ENCODE measurements at places on chromosomes 12 and 14. TPM values are rescaled to one million over a fixed set of nuclear protein-coding genes. Genes with fewer than 3 reads are reported as not detected.

The PRIM1 gene
- 7.9 TPM for total RNA-seq

The LTBR gene
- 108 TPM for total RNA-seq

The RNASE7 gene
- 1.6 TPM for total RNA-seq

DNA sequence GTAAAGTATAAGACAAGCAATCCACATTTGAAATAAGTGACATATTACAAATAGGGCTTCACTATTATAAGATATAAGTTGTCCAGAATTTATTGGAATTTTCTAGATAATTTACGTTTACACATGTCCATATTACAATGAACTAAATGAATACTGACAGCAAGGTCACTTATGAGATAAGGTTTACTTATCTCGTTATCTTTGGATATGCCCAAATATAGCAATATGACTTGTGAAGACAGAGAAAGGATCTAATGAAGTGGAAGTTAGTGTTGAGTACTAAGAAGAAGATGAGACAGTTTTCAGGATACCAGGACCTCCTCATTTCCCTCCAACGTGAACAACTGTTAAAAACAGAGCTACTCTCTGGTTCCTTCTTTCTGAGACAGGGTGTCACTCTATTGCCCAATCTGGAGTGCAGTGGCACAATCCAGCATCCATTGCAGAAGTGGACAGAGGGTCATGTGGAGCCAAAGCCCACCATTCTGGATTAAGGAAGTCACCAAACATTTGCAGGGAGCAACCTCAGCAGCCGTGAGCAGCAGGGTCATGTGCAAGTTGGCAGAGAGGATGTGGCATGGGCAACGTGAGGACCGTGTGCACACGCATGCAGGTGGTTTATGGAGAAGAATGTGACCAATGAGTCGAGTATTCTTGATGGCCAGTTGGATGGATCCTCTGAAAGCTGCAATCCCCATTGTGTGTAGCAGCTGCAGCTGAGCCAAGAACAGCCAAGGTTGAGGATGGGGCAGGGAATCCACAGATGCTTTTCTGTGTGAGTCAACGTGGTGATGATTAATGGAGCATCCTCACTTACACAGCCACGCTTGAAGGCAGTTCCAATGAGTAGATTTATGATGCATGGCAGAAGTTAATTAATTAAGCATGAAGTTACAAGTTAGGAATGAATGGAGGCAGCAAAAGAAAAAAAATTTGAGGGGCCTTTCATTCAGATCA is 111.0 kb downstream of the BICD1 start:
- H3K27ac ChIP-seq = no peak overlapping the region
- no peak for DNase-seq
- H3K4me1 ChIP-seq = no peaks in the 10 kb centered on the region
- H3K4me3 ChIP-seq = no peak overlapping the region
- H3K36me3 ChIP-seq = no peaks in the 10 kb centered on the region

DNA sequence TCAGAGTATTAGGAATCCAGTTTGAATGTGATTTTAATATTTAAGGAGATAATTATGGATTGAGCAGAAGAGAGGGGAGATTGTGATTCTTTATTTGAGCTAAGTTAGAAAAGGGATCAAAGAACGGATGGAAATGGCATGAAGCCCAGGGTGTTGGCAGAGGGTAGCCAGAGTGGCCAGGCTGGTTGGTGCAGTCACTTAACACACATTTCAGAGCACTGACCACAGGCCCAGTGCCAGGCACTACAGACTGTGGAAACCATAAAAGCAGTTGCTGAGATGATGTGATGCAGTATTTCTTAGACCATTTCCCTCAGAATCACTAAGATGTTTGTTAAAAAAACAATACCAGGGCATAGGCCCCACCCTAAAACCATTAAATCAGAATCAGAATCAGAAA is 167.7 kb upstream of the AMIGO2 start:
- H3K36me3 ChIP-seq = no peaks in the 10 kb centered on the region
- no peak overlapping the region for H3K27ac ChIP-seq
- no peaks in the 10 kb centered on the region for H3K27me3 ChIP-seq

GRCh38 chr14:20428802-20429201 is 7.2 kb downstream of the KLHL33 start:
- no peaks in the 10 kb centered on the region for H3K27me3 ChIP-seq
- H3K27ac ChIP-seq = no peak overlapping the region
- no peak for DNase-seq

DNA sequence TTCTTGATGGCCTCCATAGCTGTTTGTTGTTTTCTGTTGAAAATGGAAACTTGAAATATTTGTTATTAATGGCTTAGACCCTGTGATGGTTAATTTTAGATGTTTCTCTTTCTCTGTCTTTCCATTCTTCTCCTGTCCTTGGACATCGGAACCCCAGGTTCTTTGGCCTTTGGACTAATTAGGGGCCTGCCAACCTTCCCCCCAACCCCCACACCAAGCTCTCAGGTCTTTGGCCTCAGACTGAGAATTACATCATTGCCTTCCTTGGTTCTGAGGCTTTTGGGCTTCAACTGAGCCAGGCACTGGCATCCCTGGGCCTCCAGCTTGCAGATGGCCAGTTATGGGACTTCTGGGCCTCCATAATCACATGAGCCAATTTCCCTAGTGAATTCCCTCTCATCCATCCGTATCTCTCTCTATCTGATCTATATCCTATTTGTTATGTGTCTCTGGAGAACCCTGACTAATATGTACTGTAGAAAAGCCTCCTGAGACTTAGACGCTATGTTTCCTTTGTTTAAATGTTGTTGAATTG is 71.6 kb downstream of the FGD4 start:
- H3K27me3 ChIP-seq = no peaks in the 10 kb centered on the region
- no peaks in the 10 kb centered on the region for H3K36me3 ChIP-seq
- DNase-seq = no peak

DNA sequence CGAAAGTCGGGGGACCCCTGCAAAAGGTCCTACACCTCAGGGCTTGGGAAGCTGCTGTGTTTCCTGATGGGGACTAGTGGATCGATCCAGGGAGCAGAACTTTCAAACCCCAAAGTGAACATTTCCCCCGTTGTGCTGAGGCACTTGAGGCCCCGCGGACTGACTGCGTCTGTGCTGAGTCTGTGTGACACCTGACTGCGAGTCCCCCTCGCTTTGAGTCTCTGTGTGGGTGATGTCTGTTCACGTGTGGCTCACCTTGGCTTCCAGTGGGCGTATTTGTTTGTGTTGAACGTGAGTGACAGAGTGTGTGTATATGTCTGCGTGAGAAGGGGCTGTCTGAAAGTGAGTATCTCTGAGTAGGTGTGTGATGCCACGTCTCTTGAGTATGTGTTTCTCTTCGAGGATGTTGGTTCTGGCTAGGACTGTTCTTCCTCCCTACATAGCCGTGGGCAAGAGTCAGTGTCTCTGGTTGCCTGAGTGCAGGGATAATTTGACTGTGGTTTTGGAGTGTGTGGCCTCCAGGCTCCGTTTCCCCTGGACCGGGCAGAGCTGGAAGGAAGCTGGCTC is 1.3 kb downstream of the TEAD4 start:
- no peaks in the 10 kb centered on the region for H3K36me3 ChIP-seq
- no peaks in the 10 kb centered on the region for H3K4me1 ChIP-seq
- no peak for DNase-seq
- H3K4me3 ChIP-seq = peak overlapping the region; percentile 73
- H3K27ac ChIP-seq = peak overlapping the region; percentile 94

DNA sequence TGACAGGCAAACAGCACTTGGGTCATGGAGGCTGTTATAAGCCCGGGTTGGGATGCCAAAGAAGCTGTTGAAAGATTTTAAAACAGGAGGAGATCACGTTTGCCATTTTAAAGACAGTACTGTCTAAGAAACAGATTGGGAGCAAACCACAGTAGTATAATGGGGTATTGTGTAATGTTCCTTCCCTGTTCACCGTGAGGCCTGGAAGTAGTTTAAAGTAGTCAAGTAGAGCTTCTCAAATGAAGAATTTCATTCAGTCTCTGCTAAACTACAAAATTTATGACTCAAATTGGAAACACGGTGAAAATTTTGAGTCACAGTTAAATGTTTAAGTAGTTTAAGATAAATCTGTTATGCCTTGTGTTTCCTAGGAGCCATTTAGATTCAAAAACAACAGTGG is 35.8 kb downstream of the ATP2A2 start:
- DNase-seq = no peak
- peak overlapping the region; percentile 82 for H3K27ac ChIP-seq
- no peaks in the 10 kb centered on the region for H3K27me3 ChIP-seq
- H3K4me1 ChIP-seq = peaks cover 7% of the 10 kb centered on the region

All from breast epithelium (tissue), 4 donors.